ENCODE measurements at places on chromosomes 5 and 9.

DNA sequence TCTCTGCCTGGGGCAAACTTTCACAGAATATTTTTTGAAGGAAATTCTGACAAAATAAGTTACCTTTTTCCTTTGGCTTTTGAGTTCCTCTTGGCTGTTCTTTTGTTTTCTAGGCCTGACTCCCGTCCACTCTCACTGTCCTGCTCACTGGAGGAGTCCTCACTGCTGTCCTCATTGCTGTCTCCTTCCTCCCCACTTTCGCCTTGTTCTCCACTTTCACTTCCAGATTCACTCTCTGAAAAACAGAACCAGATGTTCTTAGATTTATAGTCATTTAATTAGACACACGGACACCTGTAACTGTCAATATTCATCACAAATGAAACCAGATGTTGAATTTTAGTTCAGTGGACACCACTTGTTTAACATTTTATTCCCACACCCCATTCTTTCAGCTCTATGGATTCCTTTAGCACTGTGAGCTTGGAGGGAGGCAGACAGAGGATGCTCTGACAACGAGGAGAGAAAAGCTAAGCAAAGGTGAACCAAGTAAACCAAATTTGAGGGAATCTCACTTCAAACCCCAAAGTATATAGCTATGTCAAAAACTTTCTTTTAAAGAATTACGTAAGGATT is 180.7 kb downstream of the AP3B1 start:
- no peak for DNase-seq

DNA sequence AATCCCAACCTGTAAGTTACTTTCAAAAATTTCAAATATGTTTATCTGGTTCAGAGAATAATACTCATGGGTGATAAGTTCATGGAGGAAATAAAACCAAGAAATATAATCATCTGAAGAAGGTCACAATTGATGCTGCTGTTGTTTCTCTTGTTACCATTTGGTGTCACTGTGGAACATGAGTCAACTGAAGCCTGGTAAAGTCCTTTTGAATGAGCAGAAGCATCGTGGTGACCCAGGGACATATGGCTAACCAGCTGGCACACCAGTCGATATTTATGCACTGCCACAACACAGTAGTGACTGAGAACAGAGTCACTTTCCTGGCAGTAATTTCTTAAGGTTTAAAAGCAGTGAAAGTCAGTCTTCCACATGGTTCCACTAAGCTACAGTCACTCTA is 612.9 kb upstream of the TLE4 start:
- DNase-seq, result no peak

DNA sequence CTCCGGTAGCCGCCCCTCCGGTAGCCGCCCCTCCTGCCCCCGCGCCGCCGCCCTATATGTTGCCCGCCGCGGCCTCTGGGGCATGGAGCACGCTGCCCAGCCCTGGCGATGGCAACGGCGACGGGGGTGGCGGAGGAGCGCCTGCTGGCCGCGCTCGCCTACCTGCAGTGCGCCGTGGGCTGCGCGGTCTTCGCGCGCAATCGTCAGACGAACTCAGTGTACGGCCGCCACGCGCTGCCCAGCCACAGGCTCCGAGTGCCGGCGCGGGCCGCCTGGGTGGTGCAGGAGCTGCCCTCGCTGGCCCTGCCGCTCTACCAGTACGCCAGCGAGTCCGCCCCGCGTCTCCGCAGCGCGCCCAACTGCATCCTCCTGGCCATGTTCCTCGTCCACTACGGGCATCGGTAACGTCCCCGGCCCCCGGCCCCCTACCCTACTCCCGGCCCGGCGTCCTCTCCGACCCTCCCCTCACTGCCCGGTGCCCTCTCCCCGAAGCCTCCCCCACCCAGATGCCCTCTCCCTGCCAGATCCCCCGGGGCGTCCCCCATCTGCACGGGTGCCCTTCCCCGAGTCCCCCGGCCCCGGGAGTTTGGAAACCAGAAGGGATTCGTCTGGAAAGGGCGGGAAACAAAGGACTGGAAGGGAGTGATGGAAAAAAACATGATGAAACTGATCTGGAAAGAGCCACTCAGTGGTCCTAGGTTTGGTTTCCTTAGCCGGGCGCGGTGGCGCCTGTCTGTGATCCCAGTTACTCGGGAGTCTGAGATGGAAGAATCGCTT is 417 bp downstream of the SRD5A1 start:
- no peak for DNase-seq

GRCh38 chr9:83019246-83019645 is 43.7 kb downstream of the RASEF start:
- no peak for DNase-seq

GRCh38 chr5:127001621-127002296 is 28.6 kb downstream of the MARCHF3 start:
- DNase-seq, result no peak

DNA sequence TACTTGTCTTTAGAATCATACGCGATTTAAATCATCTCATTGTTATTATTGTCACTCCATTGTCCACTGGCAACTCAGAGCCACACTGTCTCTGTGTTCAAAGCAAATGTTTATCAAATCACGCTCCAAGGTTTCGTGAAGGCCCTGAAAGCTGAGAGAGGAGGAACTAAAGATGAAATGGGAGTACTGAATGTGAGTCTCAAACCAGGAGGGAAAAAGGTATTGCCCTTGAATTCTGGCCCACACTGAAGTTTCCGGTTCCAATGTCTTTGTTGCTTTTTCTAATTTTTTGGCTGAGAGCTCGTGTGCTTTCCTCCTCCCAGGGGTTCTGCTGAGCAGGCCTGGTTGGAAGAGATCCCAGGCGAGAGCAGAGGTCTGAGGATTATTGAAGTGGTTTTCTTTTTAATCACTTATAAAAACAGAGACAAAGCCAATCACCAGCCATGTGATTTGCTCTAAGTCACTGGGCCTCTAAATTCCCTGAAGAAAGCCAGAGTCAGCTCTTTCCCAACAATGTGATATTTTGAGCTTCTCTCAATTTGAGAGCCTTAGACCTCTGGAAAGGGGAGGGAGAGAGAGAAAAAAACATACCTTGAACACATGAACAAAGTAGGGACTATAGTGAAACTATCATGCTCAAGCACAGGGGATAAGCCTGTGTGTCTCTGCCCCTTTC is 420.8 kb upstream of the GRAMD2B start:
- no peak for DNase-seq

- no peak for DNase-seq
Observed at GRCh38 chr5:68140763-68141162, 74.8 kb upstream of the PIK3R1 start.

GRCh38 chr5:168434746-168435321 is 51.4 kb upstream of the RARS1 start:
- no peak for DNase-seq

GRCh38 chr5:54325610-54326311 is 15.4 kb upstream of the ARL15 start:
- DNase-seq, result no peak
